Pancreas (tissue), 10 donors: ENCODE measurements at places on chromosomes 3 and 15. TPM values are rescaled to one million over a fixed set of nuclear protein-coding genes. Genes with fewer than 3 reads are reported as not detected.

GRCh38 chr3:536417-536813, 339.9 kb downstream of the CHL1 start:
- DNase-seq: no peak
- H3K27me3 ChIP-seq: no peaks in the 10 kb centered on the region
- peak overlapping the region; percentile 15 for H3K4me3 ChIP-seq
- H3K27ac ChIP-seq: no peak overlapping the region

- H3K27me3 ChIP-seq: no peaks in the 10 kb centered on the region
- H3K4me3 ChIP-seq: no peak overlapping the region
- H3K27ac ChIP-seq: no peak overlapping the region
- H3K36me3 ChIP-seq: no peaks in the 10 kb centered on the region
These were observed 241.9 kb downstream of the IL20RB start for GRCh38 chr3:137199678-137200077.

DNA sequence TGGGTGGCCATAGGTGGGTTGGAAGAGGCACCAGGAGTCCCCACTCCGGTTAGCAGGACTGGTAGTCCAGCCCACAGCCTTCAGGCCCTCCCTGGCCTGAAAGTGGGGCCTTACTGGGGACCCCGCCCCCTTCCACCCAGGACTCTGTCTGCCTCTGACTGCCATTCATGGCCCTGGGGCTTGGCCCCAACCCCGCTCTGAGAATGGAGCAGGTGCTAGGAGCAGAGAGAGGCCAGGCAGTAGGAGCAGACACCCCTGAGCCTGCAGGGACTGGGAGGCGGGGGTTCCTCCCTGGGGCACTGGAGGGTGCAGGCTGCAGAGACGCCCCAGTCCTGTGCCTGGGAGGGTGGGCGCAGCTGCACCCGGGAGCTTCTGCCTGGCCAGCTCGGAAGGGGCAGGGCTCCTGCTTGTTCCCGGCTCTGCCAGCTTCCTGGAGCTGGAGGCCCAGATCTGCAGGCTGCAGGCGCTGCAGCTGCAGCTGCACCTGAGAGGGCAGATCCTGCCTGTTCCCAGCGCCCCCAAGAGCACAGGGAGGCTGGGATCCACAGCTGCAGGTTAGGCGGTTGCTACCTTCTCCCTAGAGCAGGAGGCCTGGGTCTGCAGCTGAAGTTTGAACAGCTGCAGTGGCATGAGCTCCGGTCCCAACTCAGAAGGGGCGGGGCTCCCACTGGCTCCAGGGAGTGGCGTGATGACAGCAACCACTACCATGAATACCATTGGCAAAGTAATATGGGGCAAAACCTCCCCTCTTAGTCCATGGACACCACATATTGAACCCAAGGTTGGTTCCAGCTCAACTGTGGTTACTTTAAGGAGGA, 194.7 kb downstream of the SQOR start:
- H3K4me3 ChIP-seq: no peak overlapping the region
- peaks cover 3% of the 10 kb centered on the region for H3K4me1 ChIP-seq
- H3K36me3 ChIP-seq: no peaks in the 10 kb centered on the region
- peak; percentile 73 for DNase-seq

DNAJC19 gene
- total RNA-seq: 24.7 TPM

CXCR6 gene
- 0.89 TPM for total RNA-seq
